ENCODE measurements at places on chromosomes 13 and 19.

DNA sequence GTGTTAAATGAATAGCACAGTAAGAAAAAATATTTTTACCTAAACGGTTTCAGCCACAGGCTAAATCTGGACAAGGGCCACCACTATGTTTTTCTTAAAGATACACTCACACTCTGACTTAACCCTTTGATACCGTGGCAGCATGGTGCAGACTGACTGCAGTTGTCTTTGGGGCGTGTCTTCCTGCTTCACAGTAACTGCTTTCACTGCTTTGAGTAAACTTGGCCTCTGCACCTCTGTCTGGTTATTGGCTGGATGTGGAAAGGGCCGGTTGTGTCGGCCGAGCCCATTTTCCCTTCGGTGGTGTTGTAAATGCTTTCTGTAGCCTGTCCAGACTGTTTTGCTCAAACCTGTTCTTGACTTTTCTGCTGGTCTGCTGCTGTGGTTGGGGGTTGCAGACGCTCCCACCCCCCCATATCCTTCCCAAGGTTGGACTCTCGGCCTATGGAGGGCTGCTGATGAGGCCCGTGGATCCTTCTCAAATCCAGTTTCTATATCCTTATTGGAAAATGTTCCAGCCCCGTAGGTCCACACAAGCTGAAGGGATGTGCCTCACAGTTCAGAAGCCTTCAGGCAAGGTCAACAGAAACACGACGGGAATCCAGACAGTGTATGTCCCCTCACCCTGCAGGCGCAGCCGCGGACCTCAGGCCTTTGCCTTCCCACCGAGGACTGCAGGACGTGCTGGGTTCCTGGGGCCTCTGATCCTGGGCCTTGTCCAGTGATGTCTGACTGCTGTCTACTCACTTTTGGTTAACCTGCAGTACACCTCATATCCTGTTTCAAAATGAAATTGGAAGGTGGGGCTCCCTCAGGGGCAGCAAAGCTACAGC, 90.2 kb upstream of the RNF113B start:
- DNase-seq = no peak

- no peak for DNase-seq
Measured at GRCh38 chr13:30735872-30736175, 481 bp downstream of the ALOX5AP start.

- no peak for DNase-seq
Measured at GRCh38 chr13:113671066-113672001, 4.3 kb downstream of the GRK1 start.

DNA sequence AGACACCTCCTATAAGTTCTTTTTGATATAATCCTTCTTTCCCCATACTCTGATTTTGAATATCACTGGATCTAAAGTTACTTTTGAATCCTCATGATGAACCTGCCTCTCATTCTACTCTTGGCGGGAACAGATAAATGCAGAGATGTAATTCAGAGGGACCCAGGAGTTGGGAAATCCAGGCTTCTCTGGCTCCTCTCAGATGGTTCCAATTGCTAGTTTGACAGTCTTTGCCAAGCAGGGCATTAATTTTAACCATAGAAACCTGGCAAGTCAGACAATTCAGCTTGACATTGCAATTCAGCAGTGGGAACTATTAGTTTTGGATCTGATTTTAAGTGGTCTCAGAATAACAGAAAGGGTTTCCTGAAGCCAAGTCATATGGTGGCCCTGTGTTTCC, 67.3 kb upstream of the KLF12 start:
- no peak for DNase-seq

GRCh38 chr13:29674532-29674931, 79.0 kb upstream of the SLC7A1 start:
- peak; percentile 83 for DNase-seq

GRCh38 chr19:15108145-15108844, 1.1 kb downstream of the SYDE1 start:
- DNase-seq = peak; percentile 34

DNA sequence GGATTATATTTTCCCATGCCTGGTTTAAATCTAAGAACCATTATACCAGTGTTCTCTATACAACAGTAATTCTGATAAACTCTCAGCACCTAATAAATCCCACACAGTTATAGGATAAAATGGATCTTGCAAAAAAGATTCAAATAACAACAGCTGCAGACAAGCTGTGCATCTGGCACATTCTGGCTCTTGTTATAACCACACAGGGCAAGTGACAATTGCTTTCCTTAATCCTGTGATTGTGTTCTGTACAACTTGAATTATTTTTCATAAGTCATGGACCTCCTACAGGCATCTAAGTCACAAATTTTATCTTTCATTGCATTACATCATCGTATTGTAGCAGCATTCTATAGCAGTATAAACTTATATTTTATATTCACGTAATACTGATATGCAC, 948.3 kb downstream of the SLITRK1 start:
- DNase-seq = no peak

- DNase-seq = no peak
Measured at GRCh38 chr13:39349391-39349960, 253.5 kb downstream of the LHFPL6 start.

DNA sequence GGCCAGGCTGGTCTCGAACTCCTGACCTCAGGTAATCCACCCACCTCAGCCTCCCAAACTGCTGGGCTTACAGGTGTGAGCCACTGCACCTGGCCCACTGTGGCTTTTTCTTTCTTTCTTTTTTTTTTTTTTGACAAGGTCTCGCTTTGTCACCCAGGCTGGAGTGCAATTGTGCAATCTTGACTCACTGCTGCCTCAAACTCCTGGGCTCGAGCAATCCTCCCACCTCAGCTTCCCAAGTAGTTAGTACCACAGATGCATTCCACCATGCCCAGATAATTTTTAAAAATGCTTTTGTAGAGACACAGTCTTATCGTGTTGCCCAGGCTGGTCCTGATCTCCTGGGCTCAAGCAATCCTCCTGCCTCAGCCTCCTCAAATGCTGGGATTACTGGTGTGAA, 12.1 kb upstream of the FCGBP start:
- DNase-seq = peak; percentile 17

- DNase-seq = no peak
Measured at GRCh38 chr19:5971714-5972354, 6.1 kb downstream of the RANBP3 start.

DNA sequence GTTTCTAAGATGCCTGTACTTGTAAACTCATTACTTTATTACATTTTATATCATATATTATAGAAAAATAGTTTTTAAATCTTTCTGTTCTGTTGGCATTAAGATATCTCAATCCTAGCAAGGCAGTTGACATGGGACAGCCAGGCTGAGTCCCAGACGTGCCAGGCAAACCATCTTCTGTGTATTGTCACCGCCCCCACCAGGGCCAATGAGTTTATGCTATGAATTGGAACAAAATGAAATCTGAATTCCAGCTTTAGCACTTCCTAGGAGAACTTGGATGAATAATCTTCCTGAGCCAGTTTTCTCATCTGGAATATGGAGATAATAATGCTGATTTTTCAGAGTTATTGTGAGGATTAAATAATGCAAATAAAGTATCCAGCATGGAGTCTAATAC, 79.9 kb upstream of the GSX1 start:
- no peak for DNase-seq

DNA sequence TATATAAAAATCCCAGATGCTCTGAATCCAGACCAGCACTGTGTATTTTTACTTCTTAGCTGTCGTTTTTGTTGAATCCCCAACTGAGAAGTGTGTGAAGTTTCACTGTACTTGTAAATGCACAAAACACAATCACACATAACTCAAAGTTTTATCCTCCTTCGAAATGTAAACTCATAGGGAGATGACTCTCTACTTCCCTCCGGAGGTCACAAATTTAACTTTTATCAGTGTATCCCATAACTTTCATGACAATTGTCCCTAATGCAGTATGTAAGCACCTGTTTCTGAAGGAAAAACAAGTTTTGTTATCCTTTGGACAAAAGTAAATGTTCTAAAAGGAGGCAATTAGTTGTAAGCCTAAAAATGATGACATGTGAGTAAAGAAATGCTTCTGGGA, 665.0 kb upstream of the SLITRK6 start:
- no peak for DNase-seq

DNA sequence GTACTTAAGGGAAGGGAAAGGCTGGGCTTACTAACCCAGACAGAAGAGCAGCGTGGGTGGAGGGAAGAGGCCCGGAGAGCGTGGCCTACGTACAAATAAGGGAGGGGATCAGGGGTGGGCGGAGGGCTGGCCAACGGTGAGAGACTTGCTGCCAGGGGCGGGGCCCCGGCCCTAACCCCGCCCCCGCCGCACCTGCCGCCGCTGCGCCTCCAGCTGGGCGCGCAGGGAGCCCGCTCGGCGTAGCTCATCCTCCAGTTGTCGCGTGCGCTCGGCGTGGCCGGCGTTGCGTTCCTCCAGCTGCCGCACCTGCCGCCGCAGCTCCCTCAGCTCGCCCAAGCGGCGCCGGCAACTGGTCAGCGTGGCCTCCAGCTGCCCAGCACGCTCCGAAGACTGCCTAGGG, 5.7 kb downstream of the HOOK2 start:
- no peak for DNase-seq

- DNase-seq = peak; percentile 90
Measured at GRCh38 chr19:53792721-53793433, 31.2 kb downstream of the NLRP12 start.

DNA sequence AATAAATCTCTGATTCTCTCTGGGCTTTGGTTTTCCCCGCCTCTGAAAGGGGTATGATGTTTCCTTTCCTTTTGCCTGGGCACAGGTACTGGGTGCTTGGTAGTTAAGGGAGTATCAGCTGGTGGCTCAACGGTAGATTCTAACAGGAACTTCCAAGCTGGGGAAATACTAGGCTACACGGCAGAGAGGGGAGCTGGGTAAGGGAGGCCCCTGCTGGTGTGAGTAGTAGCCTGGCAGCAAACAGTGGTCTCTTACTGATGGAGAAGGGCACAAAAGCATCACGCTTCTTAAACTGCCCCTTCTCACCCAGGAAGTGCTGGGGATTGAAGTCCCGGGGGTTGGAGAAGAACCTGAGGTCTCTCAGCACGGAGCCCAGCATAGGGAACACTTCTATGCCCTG, 26.9 kb upstream of the CYP2A7 start:
- no peak for DNase-seq

DNA sequence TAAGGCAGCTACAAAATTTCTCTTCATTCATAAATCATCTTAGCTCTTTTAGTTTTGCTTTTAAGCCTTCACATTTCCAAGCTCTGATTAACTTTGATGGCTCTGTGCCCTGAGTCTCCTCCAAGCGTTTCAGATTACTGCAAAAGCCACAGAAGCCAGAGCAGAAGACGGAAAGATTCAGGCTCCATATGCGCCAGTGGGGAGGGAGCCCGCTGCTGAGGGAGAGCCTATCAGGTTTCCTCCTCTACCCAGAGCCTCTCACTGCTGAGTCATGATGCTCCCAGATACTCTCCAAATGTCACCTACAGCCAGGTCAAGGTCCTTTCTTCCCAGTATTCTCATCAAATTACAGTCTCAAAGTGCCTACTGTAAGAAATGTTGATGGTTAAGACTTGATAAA, 193.6 kb downstream of the RAP2A start:
- DNase-seq = peak; percentile 48

GRCh38 chr19:47756953-47757608, 11.7 kb downstream of the NOP53 start:
- no peak for DNase-seq

DNA sequence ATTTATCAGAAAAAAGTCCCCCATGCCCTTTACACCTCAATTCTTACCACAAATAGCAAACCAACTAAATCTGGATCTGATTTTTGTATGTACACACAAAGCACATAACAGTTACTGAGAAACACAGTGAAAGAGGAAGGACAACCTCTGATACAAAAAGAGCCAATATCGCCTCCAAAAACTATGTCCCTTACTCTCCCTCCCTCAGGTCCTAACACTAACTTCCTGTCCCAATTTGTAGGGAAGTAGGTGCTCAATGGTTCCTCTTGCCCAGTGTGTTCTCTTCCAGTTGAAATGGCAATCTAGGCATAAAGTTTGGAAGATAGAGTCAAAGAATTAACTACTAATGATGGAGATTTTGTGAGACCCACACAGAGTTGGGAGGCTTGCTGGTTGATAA, 15.8 kb upstream of the FPR3 start:
- no peak for DNase-seq

DNA sequence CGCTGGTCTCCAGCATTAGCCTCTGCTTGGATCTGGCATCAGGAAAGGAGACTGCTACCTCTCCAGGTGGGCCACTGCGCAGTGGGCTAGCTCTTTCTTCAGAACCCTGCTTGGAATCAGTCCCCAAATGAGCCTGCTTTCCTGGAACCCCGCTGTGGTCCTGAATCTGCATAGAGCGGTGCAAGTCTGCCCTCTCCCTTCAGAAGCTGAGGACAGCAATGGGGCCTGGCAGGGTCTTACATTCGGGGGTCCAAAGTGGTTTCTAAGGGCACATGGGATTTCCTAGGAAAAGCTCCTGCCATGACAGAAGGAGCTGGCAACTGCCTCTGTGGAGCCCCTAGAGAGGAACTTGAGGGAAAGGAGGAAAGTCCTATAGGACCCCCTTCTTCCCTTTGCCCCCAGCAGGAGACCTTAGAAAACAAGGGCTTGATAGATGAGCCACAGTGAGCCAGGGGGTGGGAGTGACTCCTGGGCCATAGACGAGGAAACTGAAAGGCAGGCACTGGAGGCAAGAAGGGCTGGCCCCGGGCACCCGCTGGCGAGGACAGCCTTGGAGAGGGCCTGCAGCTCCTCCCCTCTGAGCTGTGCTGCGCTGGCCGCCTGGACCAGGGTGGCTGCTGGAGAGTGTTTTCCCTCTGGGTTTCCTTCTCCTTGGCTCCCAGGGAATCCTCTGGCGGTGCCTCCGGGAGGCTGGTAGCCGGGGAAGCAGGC, 1.4 kb upstream of the VSTM2B start:
- DNase-seq = no peak

DNA sequence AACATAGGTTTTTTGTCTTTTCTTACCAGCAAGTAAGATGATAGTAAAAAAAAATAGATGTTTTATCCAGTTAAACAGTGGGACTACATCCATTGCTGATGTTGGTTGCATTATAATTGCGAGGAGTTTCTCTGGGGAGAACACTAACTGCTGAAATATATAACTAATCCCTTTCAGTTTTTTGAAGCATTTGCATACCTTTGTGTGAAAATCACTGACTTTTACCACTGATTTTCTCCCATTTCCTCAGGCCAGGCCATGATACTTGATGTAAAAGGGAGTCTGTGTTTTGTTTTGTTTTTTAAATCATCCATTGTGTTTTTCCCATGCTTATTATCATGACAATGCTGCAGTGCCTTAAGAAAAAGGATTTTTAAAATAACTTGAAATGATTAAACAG, 699.5 kb downstream of the PCDH9 start:
- no peak for DNase-seq

GRCh38 chr19:53521373-53522202, 16.4 kb upstream of the ZNF331 start:
- DNase-seq = no peak

GRCh38 chr19:57812226-57812625, 2.5 kb downstream of the ZNF552 start:
- no peak for DNase-seq

DNA sequence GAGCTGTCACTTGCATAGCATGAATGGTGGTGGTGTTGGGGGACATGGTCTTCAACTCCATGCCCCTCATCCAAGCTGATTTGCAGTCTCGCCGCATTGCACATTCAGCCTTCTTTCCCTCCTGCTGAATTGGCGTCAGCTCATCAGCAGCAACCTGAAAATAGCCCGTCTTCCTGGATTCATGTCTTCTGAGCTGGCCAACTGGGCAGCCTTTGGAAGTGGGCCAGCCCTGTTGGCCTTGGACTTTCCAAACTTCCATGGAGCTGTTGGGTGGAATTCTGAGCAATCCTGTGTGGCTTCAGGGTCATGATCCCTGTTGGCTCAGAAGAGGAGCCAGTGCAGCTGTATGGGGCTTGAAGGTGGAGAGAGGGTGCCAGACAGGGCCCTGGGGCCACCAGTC, 68.8 kb downstream of the ZNF536 start:
- no peak for DNase-seq

- DNase-seq = no peak
Measured at GRCh38 chr13:65894049-65894448, 1336.1 kb downstream of the PCDH9 start.

Measured in EL (cell line).